ENCODE measurements at places on chromosomes 12 and 14.

GRCh38 chr12:13981296-13981962, at the start of gene GRIN2B:
TSS of gene GRIN2B (minus strand) at chr12:13981602. CDS start at chr12:13866208, 115,394 bp downstream.
- no peak for DNase-seq

DNA sequence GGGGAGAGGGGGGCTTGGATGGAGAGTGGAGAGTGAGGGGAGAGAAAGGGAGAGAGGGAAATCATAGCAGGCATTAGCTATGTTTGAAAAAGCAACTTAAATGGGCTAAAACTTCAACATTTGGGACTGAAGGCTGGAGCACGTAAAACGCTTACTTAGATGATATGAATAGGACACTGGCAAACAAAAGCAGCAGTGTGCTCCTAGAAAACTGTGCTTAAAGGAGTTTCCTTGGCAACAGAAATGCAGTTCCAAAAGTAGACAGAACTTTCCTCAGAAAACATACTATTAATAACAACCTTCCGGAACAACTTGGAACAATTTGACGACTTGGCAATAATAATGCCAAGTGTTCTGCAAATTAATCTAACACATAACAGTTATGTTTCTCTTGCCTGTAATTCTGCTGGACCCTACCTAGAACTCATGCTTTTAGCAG, 235.5 kb upstream of the NPAS3 start:
- DNase-seq, result peak; percentile 77

GRCh38 chr12:8606890-8607289, 5.8 kb downstream of the AICDA start:
- DNase-seq, result no peak

- DNase-seq, result no peak
Measured at GRCh38 chr14:92653162-92653651, 95.2 kb downstream of the LGMN start.

DNA sequence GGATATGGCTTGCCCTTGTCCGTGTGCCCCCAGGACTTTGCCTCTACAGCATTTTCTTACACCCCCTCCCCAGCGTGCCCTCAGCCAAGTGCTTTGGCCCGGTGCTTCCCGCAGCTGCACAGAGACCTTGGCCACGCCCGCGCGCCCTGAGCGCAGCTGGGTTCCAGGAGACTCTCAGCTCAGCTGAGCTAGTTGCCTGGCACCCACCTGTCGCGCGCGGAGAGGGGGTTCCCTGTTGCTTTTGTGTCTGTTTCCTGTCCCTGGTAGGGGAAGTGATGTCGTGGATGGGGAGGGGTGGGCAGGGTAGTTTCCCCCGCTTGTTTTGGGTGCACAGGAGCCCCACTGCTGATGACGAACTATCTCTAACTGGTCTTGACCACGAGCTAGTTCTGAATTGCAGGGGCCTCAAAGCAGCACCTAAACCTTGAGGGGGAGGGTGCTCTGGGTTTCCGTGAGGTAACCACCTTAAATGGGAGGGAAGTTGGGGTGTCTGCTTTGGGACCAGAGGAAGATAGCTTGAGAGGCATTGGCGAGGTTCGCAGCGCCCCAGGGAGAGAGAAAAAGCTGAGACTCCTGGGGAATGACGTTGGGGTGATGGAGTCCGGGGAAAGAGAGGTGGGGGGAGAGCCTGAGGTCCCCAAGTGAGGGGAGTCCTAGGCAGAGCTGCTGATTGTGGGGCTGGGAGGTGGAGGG, 1.5 kb downstream of the DIO3 start:
- no peak for DNase-seq

- peak; percentile 85 for DNase-seq
Measured at GRCh38 chr14:77988970-77989369, 181.2 kb upstream of the NRXN3 start.

DNA sequence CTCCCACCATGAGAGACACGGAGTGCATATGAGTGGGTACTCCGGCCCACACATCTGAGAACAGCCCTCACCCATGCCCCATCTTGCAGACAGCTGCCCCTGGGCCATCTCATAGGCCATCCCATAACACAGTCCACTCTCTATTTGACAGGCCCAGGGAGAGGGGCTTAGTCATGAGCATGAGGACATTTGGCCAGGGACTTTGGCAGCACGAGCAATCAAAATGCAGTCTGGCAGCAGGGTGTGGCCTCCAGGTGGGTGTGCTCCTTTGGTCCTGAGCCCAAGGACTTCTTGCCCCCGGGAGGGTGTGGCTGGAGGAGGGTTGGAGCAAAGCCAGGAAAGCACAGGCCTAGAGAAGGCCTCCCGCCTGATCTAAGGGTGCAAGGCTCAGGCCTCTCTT, 25.6 kb downstream of the EMP1 start:
- peak; percentile 70 for DNase-seq

- peak; percentile 64 for DNase-seq
Measured at GRCh38 chr12:42482748-42483520, 106.6 kb downstream of the PRICKLE1 start.

GRCh38 chr12:38332814-38333213, 16.2 kb downstream of the ALG10B start:
- DNase-seq, result no peak

- DNase-seq, result no peak
Measured at GRCh38 chr12:85186236-85186635, 93.8 kb upstream of the ALX1 start.

- DNase-seq, result peak; percentile 64
Measured at GRCh38 chr12:76685246-76685678, 78.7 kb upstream of the ZDHHC17 start.

GRCh38 chr14:49134940-49135339, 451.2 kb downstream of the RPS29 start:
- no peak for DNase-seq

DNA sequence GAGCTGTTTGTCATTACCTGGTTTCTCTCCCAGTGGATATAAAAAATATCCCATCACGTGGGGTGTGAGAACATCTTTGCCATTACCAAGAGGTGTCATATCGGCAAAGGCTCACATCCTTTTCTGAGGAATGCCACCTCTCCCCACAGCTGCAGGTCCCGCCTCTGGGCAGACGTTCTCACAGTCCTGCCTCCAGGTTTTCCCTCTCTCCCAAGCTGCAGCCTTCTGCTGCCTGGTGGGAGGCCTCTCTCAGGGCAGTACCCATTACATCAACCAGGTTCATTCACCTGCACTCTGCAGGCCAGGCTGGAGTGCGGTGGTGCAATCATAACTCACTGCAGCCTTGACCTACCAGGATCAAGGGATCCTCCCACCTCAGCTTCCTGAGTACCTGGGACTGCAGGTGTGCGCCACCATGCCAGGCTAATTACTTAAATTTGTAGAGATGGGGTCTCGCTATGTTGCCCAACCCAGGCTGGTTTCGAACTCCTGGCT, 15.0 kb upstream of the TMEM119 start:
- DNase-seq, result no peak

GRCh38 chr12:91003737-91004136, 1.0 kb downstream of the EPYC start:
- DNase-seq, result no peak

GRCh38 chr12:69834576-69834975, 9.5 kb downstream of the MYRFL start:
- no peak for DNase-seq

All from fibroblast of the aortic adventitia (primary cell).